ENCODE measurements at places on chromosomes 6 and 20.

- DNase-seq, result no peak
Observed at GRCh38 chr20:34954904-34955230, 739 bp downstream of the GSS start.

- DNase-seq, result no peak
Observed at GRCh38 chr6:46756469-46757213, 9.9 kb downstream of the ANKRD66 start.

- DNase-seq, result no peak
Observed at GRCh38 chr20:9040863-9041524, 27.9 kb upstream of the PLCB4 start.

DNA sequence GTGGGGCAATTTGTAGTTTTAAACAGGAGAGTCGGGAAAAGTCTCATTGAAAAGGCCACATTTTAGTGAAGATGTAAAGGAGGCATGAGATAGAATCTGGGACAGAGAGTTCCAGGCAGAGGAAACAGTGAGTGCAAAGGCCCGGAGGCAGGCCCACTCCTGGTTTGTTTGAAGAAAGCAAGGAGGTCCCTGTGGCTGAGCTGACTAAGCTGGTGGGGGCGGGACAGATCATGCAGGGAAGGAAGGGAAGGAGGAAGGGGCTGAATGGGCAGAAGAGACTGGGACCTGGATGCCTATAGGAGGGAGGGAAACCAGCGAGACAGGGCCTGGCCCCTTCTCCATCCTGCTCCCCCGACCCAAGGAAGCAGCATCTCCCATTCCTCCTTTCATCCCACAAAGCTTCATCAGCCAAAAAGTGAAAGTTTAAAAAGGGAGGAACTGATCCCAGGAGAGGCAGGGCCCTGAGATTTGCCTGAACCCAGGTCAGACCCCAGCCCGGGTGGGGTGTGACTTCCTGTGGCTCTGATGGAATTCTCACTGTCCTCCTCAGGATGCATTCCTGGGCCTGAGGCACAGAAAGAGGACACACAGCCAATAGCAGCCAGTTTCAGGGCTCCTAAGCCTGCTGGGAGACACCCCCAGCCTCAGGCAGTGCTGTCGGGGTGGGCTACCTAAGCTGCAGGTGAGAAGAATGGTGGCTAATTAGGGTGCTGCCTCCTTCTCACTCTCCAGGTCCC, 54.2 kb upstream of the SIRPA start:
- no peak for DNase-seq

DNA sequence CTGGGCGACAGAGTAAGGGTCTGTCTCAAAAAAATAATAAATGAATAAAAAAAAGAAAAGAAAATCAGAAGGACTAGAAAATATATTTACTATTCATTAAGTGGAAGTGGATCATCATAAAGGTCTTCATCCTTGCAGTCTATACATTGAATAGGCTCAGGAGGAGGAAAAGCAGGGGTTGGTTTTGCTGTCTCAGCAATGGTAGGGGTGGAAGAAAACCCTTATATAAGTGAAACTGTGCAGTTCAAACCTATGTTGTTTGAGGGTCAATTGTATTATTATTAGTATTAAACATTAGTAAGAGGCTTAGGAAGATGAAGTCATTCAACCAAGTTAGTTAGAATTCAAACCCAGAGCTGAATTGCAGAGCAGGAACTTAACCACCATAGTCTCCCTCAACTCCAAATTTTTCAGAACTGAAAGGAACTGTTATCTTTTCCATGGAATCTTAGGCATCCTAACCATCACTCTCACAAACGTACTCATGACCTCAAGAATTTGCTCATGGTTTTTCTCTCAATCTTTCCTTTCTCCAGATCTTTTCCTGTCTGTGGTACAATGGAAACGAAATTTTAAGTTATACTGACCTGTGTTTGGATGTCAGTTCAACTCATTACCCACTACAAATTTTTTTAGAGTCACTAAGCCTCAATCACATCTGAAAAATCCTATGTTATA, 7.7 kb upstream of the SMIM13 start:
- no peak for DNase-seq

DNA sequence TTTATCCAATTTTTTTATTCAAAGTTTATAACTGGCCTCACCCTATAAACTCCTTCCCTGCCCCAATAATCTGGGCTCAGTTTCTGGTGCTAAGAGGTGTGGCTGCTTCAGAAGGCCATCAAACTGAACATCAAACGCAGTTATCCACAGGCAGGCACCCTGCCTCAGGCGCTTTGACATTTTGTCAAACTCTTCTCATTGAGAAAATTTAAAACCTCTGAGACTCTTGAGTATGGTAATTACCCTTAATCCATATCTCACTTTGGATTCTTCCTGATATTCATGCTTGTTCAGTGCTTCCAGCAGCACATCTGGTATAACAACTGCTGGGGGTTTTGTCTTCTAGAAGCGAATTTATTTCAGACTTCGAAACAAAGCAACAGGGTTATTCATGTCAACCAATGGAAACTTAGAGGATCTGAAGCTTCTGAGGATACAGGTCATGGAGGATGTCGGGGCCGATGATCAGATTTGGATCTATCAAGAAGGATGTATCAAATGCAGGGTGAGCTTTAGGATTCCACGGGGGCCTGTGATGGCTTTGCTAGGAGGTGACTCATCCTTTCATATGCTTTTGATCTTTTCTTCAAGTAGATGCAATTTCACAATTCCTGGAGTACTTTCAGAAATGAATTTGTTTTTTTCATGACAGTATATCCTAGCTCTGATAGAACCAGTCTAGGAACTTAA, 68.2 kb downstream of the RTN4IP1 start:
- DNase-seq, result no peak

DNA sequence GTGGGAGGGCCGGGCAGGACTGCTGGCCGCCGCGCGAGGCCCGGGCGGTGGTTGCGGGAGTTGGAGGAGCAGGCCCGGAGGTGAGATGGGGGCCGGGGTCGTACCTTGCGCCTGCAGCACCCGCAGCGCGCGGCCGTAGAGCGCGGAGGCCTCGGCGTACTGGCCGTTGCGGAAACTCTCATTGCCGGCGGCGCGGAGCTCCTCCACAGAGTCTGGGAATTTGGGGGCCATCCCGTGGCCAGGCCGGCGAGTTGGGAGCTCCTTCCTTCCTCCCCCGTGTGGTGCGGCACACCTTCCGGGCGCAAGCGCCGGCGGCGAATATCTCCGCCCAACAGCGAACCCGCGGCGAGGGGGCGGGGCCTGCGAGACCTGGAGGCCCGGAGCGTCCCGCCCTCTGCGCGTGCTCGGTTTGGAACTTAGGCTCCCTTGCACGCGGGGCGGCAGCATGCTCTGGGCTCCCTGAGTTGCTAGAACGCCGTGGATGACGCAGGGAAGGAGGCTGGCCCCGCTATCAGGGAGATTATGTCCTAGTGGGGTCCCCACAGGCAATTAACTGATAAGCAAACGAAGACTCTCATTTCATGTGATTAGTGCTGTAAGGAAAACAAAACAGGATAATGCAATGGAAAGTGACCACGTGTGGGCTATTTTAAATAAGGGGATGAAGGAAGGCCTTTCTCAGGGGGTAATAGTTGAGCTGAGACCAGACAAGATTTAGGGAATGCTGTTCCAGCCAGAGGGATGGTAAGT, at the start of gene TOMM34:
TSS of gene TOMM34 (minus strand) at position 295 of the 750 bp plus-strand sequence. CDS start at position 231, 64 bp downstream.
- DNase-seq, result peak; percentile 93

GRCh38 chr20:38152175-38152620, 12.9 kb downstream of the TGM2 start:
- no peak for DNase-seq

- no peak for DNase-seq
Observed at GRCh38 chr6:143545976-143546547, 34.5 kb upstream of the FUCA2 start.

DNA sequence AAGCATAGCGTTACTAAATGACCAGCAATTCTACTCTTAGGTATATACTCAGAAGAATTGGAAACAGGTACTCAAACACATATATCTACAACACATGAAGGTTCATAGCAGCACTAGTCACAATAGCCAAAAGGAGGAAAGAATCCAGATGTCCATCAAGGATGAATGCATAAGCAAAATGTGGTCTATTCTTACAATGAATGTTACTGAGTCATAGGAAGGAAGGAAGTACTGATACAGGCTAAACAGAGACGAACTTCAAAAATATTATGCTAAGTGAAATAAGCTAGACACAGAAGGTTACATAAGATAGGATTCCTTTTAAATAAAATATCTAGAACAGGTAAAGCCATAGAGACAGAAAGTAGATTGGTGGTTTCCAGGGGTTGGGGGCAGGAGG, 93.5 kb downstream of the MAP3K7 start:
- no peak for DNase-seq

DNA sequence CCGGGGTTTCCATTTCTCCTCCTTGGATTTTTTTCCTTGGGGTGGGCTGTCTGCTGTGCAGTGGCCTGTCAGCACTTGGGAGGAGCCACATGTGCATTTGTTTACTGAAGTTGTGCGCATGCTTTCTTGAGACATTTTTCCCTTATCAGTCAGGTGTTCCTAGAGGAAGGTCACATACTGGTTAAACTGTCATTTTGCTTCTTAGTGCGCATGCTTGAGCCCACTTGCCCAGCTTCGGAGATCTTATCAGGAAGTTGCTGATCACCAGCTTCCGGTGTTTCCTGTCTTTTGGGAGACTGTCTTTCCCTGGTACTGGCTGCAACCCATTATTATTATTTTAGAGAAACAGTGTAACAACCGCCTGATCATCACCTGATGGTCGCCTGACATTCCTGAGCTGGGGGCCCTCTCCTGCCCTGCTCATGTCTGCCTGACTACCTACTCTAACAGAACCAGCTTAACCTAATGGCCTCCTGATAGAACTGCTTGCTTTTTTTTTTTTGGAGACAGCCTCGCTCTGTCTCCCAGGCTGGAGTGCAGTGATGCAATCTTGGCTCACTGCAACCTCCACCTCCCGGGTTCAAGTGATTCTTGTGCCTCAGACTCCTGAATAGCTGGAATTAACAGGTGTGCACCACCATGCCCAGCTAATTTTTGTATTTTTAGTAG, 378 bp upstream of the ERVFRD-1 start:
- no peak for DNase-seq
